ENCODE measurements at places on chromosomes 7 and 10. TPM values are rescaled to one million over a fixed set of nuclear protein-coding genes. Genes with fewer than 3 reads are reported as not detected.

- DNase-seq = no peak
These were observed 94.9 kb upstream of the DLX6 start for GRCh38 chr7:96910486-96910885.

DNA sequence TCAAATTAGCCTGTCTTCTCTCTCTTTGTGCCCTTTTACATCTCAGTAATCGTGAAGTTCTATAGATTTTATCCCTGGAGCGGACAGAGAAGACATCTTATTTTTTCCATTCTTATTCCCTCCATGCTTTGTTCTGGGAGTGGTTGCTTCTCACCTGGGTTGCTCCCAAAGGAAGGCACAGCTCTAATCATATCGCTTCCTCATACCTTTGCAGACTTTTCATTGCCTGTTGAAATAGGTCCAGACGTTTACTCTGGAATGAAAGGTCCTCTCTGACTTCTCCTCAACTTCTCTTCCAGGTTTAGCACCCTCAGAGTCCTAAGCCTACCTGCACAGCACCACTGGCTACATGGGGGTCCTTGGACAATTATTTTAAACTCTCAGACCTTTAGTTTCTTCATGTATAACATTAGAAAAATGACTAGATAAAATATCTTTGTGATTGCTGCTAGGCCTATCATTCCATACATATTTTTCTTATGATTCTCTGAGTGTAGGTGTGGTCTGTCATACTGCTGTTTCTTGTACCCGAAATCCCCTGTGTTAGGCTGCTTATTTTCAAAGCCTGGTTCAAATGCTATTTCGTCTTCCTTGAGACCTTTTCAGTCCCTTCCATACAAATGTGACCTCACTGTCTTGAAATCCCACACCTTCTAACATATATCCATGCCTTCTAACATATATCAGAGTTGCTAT, 418.1 kb downstream of the GFRA1 start:
- DNase-seq = no peak

DNA sequence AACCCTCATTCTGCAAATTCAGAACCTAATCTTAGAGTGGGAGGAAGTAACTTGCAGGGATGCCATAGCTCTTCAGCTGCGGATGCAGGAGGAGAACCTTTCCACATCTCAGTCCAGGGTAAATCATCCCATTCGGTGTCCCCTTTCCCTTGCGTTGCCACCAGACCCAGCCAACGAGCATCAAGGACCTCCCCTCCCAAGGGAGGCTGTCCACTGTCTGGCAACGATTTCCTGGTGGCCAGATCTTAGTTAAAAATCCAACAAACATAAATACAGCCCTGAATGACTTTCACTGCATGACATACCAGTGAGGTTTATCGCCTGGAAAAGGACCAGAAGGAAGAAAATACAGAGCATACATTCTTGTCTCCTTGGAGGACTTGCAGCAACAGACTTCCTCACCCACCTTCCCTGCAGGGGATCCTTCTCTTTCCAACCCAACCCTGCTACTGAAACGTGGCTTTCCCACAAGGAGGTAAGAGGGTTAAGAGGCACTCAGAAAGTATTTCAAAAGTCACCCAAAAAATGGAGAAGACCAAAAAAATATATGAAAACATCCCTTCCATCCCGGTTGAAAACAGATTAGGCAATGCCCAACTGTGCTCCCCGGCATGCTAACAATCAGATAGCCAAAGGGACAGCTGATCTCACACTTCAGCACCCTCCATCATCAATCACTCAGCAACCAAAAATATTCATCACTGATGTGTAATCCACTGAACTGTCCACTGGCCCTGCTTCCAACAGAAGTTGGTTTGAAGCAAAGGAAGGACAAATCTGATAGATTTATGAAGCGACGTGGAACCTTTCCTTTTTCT, 206.6 kb downstream of the TNS3 start:
- DNase-seq = no peak

GRCh38 chr10:49488056-49488717, 50.7 kb downstream of the ERCC6 start:
- DNase-seq = no peak

- DNase-seq = no peak
These were observed 122.9 kb downstream of the SH3PXD2A start for GRCh38 chr10:103732339-103733044.

DNA sequence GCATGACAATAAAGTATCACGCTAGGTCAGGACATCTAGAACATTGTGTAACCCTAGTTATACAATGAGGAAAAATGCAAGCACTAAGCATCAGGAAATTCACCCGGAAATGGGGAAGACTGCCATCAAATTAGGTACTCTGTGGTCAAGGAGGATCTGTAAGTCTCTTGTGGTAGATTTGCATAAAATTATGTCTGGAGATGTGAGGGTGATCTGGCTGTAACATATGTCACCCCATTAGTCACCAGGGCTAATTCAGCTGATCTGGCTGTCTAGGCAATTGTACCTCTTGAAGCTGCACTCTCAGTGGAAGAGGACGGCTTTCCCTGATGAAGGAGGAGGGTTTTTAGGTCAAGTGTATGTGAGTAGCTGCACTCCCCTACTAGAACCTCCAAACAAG, 14.8 kb downstream of the AKR1D1 start:
- no peak for DNase-seq

DNA sequence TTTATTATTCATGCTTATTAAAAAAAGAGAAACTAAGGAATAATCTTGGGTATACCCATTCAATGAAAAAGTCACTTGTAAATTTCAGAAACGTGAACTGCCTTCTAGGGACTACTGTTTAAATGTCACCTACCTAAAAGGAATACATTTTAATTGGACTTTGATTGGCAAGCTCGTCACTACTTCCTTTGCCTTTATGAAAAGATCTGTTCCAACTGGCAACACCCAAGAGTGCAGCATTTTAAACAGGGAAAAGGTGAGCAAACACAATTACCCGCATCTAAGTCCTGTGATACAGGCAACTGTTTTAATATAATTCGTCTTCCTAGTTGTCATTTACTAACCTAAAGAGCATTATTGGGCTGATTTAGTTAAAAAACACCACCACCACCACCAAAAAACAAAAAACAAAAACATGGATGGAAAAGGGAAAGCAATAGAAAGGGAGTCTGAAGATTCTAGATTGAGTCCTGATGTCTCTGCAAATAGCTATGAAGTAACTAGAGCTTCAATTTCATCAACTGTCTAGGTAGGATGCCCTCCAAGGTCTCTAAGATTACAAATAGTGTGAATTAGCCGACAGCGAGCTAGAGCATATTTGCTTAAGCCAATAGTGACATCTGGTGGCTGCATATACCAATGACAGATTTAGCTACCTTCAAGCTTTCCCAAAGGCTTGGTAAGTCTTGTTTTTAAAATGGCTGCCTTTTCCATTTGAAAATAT, 33.8 kb upstream of the ICA1 start:
- no peak for DNase-seq

- no peak for DNase-seq
These were observed 48.6 kb upstream of the NANOS1 start for GRCh38 chr10:118980870-118981269.

DNA sequence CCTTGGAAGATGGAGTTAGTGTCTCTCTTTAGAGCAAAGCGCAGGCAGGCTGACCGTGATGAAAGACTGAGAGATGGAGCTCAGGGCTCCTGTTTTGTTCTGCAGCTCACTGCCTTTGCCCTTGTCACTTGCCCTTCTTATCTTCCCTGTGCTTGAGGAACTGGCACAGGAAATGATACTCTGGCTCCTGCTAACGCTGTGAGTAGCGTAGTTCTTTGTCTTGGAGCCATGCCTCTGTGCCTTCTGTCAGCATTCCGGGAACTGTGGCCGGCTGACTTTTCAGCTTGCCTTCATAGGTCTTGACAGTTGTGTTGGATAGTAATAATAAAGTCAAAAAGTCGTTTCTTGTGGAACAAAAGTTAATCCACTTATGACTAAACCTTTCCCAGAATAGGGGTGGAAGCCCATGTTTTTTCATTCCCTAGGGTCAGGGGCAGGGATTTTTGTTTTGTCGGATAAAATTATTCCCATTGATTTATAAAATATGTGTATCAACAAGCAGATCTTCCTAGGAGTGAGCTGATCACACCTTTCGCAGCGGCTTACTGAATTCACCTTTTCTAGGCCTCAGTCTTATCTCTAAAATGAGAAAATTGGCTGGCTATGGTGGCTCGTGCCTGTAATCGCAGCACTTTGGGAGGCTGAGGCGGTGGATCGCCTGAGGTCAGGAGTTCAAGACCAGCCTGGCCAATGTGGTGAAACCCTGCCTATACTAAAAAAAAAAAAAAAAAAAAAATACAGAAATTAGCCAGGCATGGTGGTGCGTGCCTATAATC, 16.6 kb upstream of the TMEM236 start:
- DNase-seq = peak; percentile 48

- no peak for DNase-seq
These were observed 472.6 kb downstream of the XPNPEP1 start for GRCh38 chr10:109450702-109451101.

DNA sequence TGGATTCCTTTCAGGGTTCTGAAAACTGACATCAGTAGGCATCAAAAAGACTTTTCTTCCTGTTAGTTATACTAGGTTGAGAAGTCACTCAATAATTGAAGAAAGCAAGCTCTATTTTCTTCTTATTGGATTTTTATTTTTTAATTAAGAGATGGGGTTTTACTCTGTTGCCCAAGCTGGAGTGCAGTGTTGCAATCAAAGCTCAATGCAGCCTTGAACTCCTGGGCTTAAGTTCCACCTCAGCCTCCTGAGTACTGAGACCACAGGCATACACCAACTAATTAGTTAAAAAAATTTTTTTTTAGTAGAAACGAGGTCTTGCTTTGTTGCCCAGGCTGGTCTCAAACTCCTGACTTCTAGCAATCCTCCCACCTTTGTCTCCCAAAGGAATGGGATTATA, 28.0 kb downstream of the PIP4K2A start:
- no peak for DNase-seq

- no peak for DNase-seq
These were observed 108.7 kb downstream of the MKLN1 start for GRCh38 chr7:131436384-131436783.

GRCh38 chr10:68526634-68527307, 552 bp downstream of the SLC25A16 start:
- DNase-seq = no peak

- DNase-seq = no peak
These were observed 37.4 kb upstream of the RSU1 start for GRCh38 chr10:16854623-16855022.

GRCh38 chr7:26868841-26869495, 4.6 kb upstream of the SKAP2 start:
- no peak for DNase-seq

DNA sequence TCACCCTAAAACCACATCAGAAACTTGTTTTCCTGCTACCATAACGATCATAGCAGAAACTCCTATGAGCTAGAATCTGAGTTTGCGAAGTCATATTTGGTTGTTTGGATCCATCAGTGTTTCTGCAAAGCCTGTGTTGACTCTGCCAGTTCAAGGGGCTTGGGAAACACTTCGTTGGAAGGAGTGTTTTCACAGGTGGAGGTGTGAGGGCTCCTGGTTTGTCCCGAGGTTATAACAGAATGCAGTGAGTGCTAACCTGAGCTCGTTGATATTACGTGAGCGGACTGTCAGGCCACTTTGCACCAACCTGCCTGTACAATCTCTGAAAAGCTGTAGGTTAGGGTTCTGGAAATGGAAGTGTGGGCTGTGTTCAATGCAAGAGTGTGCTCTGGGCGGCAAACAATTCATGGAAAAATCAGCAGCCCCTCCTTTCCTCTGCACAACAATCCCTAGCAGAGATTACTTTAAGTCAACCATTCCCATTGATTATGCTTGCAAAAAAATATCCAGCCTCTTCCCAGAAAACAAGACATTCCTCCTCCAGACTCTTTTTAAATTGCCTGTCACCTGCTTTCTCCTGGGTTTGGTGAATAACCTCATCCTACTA, 622.0 kb downstream of the TYW1 start:
- no peak for DNase-seq

DNA sequence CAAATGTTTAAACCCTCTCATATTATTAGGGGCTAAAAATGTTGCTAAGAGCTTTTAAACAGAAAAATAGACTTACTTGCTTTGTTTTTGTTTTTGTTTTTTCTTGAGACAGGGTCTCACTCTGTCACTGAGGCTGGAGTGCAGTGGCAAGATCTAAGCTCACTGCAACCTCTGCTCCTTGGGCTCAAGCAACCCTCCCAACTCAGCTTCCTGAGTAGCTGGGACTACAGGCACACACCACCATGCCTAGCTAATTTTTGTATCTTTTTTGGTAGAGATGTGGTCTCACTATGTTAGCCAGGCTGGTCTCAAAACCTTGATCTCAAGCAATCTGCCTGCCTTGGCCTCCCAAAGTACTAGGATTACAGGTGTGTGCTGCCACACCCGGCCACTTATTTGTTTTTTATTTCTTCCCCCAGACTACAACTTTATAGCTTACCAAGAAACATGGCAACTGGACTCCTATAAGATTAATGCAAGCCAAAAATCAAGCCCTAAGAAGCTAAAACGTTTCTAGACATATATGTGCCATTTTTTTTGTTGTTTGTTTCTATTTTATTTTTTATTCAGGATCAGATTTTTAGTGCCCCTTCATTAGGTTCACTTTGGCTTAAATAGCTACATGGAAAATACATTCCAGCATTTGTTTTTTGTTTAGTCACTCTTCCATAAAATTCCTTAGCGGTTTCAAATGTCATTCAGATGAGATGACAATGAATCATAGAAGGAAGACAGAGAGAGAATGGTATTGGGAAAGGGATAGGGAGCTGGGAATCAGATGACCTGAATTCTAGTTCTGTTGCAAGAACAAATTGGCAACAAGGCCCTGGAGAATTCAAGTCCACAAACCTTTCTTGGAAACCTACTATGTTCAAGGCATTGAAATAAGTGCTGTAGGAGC, 163.4 kb upstream of the MKLN1 start:
- no peak for DNase-seq

DNA sequence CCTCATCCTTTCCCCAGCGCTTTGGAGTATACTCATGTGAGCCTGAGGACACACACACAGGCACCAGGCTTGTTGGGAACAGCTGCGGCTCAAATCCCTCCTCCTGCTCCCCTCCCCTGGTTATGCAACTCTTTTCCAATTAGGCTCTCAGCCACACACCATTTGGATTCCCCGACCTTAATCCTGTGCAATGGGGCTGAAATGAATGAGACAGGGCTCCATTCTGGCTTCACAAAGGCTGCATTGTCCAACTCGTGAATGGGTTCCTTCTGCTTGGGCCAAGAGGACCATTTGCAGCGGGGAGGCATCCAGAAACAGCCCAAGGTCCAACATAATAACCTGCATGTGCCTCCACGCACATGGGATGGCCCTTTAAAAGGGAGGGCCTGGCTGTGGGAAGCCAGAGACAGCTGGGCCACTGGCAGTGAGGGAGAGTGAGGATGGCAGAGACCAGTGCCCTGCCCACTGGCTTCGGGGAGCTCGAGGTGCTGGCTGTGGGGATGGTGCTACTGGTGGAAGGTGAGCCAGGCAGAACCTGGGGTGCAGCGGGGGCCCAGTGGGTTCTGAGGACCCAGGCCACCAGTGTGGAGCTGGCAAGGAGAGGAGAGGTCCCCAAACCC, at the start of gene RGR:
RGR (plus strand) TSS at position 403 of the 620 bp plus-strand sequence; CDS start at position 441, 38 bp downstream.
- DNase-seq = peak; percentile 68

GRCh38 chr7:36904802-36905201, 180.5 kb upstream of the AOAH start:
- no peak for DNase-seq

GRCh38 chr7:102140952-102141370, 145.7 kb upstream of the SH2B2 start:
- no peak for DNase-seq

MARCHF5 gene
- 32.9 TPM for total RNA-seq

VWA2 gene
- not detected for total RNA-seq

SOSTDC1 gene
- total RNA-seq = 1.4 TPM

CCL24 gene
- 0.47 TPM for total RNA-seq

SLC25A28 gene
- total RNA-seq = 43.1 TPM

All from left ventricle myocardium superior (tissue), 1 donor.